ENCODE measurements at places on chromosomes 11 and 22.
A peak's percentile ranks its signal among the peaks of the same experiment; 100 is the strongest.

DNA sequence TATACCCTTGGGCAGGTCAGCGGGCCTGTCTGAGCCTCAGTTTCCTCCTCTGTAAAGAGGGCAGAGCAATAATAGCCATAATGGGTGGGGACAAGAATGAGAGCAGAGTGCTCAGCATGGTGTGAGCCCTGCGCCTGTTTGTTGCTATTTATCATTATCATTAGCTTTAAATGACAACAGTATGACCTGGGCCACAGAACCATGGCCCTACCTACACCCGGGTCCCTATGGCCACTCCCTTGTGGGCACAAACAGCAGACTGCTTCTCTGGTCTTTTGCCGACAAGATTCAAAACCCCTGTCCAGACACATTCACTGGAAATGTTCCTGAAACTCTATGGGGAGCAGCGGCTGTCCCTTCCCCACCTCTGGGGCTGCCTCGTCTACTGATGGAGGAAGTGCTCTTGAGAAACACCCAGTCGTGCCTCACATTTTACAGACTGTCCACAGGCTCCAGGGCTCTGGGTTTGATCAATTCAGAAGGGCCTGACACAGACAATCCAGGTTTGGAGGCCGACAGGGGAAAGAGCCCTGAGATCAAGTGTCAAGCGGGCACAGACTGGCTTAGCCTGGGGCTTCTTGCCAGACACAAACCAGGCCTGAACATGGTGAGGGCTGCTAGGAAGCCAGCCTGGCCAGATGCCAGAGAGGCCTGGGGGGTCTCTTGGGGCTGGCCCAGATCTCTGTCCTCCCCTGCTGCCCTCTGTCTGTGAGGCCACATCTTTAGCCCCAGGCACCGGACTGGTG, 112.5 kb upstream of the CD82 start:
- DNase-seq, result no peak

- no peak for DNase-seq
These were observed at the start of gene IFITM10 for GRCh38 chr11:1750481-1750839. TSS of gene IFITM10 (minus strand) at chr11:1750595. CDS start at chr11:1750442, 153 bp downstream.

- DNase-seq, result peak; percentile 74
These were observed at the start of the genes COMT and TXNRD2 for GRCh38 chr22:19941365-19942082. TSS of gene COMT (plus strand) at chr22:19941772. CDS start at chr22:19962527, 20,755 bp downstream. TSS of gene TXNRD2 (minus strand) at chr22:19941818. CDS start at chr22:19941803, 15 bp downstream.

DNA sequence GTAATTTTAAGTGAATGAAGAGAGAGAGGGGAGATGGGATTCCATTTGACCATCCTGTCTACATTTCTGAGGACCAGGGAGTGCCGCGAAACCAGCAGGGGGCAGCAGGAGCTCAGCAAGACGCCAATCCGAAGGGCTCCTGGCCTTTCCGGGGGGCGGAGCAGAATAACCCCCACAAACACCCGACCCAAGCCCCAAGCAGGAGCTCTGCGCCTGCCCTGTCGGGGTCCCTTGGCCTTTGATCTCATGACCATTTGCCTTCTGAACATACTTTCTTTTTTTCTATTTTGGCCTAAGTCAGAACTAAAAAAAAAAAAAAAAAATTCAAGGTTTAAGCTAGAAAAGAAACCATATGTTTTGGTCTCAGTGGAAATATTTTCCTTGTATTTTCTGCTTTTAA, 21.9 kb upstream of the SCN2B start:
- peak; percentile 69 for DNase-seq

DNA sequence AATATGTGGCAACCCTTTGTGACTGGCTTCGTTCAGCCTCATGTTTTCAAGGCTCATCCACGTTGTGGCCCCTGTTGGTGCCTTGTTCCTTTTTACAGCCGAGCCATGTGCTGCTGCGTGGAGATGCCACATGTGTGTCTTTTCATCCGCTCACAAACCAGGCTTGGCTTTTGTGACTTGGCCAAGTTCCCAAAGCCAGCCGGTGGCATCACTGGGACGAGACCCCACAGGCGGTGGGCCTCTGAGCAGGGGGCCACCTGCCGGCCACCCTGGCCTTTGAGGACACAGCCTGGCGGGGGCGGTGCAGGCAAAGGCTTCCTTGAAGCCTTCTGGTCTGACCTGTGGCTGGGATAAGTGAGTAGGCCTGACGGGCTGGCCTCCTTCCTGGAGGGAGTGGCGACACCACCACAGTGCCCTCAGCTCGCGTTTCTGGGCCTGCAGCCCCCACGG, 10.5 kb downstream of the GRK2 start:
- DNase-seq, result no peak

DNA sequence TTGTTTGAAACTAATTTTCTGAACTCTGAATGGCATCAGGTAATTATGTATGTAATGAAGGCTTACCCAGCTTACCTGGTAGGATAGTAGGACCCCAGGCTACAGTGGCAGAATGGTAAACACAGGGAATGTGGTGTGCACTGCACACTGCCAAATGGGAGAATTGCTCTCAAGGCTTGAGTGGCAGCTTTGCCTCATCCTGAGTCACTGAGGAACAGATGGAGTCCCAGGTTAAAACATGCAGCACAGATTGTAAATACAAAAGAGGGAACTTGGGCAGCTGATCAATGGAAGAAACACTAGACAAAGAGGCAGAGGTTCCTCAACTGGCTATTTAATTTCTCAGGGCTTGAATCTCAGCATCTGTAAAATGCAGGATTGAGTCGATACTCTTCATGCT, 24.4 kb downstream of the GPR83 start:
- DNase-seq, result no peak

DNA sequence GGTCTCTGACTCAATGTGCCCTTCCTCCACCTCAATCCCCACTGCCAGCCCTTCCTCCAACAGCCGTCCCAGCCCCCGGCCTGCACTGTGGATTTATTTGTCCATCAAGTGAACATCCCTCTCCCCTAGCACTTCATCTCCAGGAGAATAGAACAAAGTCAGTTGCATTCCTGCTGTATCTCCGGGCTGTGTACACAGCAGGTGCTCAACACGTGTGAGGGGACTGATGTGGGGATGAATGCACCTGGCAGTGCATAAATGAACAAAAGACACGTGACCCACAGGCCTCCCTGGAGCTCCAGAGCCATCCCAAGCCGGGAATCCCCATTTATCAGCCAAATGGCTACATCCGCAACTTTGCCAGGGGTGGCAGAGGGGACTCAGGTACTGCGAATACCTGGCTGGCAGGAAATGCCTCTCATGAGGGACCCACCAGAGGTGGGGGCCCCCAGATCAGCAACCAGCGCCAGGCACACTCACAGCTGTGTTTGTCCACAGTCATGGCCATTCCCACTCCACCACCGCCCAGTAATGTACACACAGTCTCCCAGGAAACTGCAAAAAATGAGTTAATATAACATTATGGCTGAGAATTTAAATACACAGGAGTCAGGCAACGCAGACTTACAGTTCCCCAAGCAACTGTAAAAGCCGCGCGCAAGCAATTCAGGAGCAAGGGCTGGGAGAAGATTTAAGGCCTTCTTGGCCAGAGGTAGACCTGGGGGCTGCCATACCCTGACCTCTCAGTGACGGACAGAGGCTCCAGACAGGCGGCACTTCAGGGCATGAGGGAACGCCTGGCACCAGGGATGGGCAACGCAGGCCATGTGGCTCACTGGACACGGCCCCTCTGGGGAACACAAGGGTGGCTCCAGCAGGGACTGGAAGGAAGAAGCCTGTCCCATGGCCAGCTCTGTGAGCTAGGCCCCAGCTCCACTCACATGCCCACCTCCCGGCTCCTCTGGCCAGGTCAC, 50.3 kb upstream of the TCF20 start:
- peak; percentile 82 for DNase-seq

DNA sequence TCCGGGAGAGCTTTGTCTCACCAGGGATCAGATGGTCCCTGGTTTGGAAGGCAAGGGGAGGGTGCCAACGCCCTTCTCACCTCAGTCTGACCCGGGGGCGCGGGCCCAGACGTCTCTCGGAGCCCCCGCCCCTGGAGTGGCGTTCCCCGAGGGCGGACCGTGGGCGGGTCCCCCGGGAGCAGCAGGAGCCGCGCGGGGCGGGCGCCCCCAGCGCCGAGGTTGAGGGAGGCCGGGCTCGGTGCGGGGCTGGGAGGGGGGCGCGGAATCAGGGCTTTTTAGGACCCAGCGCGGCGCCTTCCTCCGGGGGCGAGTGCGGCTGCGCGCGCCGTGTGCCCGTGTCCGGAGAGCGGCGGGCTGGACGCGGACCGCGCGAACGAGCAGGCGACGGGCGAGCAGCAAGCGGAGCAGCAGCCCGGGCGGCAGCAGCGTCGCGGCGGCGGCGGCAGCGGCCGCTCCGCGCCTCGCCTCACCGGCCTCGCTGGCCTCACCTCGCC, at the start of gene KCNC1:
Gene KCNC1 (plus strand): TSS at position 364 of the 494 bp plus-strand sequence. CDS start 1,222 bp downstream, outside the sequence.
- DNase-seq, result peak; percentile 60

DNA sequence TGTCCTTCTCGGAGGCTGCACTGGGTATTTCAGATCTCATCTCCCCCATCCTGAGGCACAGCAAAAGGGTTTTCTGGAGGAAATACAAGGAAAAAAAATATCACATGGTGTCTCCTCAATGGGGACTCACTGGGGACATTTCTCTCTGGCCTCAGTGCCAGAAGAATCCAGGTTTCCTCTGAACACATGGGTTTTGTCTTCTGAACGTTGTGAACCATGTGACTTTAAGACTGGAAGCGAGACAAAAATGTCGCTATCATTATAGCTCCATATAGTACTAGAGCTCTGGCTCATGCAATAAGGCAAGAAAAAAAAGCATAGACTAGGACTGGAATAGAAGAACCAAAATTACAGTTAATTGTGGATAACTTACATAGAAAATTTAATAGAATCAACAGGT, 44.9 kb upstream of the RFPL3 start:
- no peak for DNase-seq

DNA sequence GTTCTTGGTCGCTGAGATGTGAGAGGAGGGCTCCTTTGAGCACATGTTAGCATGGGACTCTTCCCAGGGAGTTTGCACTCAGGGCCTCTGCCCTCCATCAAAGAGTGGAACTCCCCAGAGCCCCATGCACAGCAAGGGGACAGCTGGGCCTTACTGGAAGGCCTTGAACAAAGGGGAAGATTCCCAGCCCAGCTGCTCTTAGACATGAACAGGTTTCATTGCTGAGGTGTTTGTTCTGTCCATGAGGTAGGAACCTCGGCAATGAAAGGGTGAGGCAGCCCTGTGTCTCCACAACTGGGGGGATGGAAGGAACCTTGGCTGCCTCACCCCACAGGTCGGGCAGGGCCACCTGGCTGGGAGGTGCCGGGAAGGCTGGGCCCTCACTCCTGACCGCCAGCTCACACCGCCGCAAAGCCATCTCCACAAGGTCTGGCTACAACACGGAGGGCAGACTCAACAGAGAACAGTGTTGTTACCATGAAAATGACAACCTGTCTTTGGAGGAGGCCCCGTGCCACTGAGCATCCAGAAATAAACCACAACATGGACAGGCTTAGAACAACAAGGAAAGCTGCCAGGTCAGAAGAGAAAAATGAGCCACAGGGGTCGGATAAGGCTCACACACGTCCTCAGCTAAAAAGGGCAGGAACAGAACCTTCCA, 3.2 kb downstream of the DERL3 start:
- no peak for DNase-seq

GRCh38 chr11:108853864-108854263, 189.0 kb downstream of the DDX10 start:
- DNase-seq, result no peak

- peak; percentile 56 for DNase-seq
These were observed at the start of gene APBB1 for GRCh38 chr11:6419009-6419631. TSS of gene APBB1 (minus strand) at chr11:6419094. CDS start at chr11:6411347, 7,747 bp downstream.

All from NCI-H2081 (cell line).